Left lobe of liver (tissue), 2 donors: ENCODE measurements at places on chromosomes 2 and 18. TPM values are rescaled to one million over a fixed set of nuclear protein-coding genes. Genes with fewer than 3 reads are reported as not detected.
A peak's percentile ranks its signal among the peaks of the same experiment; 100 is the strongest.

GRCh38 chr2:127646487-127647241 is 711 bp downstream of the GPR17 start:
- DNase-seq: no peak

Gene IL1R1
- total RNA-seq: 39.0 TPM

Gene ALKAL2
- 2.5 TPM for total RNA-seq

DNA sequence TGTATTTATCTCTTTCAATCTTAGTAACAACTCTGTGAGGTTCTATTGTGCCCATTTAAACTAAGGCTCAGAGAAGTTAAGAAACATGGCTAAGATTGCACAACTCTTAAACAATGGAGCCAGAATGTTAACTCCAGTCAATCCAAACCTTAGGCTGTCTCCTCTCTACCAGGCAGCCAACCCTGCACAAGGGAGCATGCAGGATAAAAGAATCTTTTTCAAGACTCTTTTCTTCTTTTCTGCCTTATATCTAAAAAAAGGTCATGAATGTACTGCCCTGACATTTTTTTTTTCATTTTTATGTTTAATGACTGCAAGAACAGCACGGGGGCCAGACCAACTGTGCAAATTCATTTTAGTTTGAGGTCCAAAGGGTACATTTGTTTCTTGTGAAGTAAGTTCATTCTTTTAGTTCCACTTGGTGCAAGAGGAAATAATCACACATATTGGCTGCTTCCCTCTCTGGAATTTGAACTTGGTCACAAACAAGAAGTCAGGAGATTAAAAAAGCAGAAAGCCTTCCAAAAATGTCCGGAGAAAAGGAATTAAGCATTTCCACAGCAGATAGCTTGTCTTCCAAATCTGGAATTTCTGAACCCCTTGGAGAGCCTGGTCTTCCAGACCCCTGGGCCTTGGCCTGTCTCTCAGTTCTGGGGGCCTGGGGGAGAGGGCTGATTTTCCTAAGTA is 96.0 kb upstream of the RIOK3 start:
- DNase-seq: no peak

Gene FEV
- not detected for total RNA-seq

- DNase-seq: no peak
Observed at GRCh38 chr18:57727952-57728807, 74.9 kb downstream of the ATP8B1 start.

DNA sequence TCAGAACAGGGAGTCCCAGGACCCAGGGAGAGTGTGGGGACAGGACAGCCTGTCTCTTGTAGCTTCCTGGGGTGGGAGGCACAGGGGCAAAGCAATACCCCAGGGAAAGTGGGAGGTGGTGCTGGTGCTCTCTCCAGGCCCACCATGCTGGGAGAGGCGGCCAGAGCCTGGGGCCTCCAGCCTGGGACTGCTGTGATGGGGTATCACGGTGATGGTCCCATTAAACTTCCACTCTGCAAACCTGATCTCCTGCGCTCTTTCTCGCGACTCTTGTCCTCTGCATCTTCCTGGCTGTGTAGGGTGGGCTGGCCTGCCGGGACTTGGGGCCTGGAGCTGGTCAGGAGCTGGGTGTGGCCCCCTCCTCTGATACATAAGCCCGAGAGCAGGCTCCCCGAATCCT is 8.0 kb upstream of the CAPN10 start:
- no peak for DNase-seq

Gene MBP
- 24.1 TPM for total RNA-seq

Gene STK39
- total RNA-seq: 0.50 TPM

- DNase-seq: no peak
Observed at GRCh38 chr2:206083602-206084438, 2.2 kb downstream of the INO80D start.

GRCh38 chr2:41694536-41695049 is 353.2 kb upstream of the PKDCC start:
- DNase-seq: no peak

DNA sequence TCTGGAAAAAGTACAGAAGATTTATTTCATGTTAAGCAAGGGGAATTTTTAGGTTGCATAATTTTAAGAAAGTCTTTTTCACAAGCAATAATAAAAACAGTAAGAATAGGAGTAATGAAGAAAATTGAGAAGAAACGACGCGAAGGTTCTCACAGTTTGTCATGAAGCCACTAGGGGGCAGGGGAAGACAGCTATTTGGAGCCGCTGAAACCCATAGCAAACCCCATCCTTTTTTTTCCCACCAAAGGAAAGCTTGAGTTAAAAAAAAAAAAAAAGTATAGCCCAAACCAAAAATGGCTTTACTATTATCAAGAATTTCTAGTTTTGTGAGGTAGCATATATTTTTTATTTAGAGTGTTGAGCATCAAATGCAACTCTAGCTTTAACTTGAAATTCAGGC is 300.9 kb downstream of the PHLPP1 start:
- DNase-seq: no peak

DNA sequence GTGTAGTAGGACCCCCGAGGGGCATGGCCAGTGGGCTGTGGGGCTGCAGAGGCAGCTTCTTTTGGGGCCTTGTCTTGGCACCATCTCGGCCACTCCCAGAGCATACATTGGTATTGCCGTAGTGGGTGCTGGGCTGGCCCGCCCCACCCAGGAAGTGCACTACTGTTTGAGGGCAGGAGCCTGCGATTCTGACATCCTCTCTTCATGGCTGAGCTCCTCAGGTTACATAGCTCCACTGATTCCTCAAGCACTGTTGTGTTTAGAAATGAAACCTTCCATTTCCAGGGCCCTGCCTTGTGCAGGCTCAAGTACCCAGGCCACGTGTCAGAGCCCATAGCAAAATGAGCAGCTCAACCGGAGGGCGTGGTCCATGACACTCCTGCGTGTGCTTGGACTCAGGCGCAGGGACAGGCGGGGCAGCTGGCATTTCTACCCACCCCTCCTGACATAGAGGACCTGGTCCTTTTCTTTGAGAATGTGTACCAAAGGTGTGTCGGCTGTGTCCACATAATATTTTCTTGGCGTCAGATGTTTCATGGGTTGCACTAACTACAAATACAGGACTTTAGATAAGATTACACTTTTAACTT is 67.9 kb downstream of the DGKD start:
- no peak for DNase-seq

DNA sequence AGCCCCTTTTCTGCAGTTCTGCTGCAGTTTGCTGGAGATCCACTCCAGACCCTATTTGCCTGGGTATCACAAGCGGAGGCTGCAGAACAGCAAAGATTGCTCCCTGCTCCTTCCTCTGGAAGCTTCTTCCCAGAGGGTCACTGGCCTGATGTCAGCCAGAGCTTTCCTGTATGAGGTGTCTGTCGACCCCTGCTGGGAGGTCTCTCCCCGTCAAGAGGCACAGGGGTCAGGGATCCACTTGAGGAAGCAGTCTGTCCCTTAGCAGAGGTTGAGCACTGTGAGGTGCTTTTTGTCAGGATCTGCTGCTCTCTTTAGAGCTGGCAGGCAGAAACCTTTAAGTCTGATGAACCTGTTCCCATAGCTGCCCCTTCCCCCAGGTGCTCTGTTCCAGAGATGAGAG is 42.0 kb upstream of the MYL1 start:
- no peak for DNase-seq

- no peak for DNase-seq
Observed at GRCh38 chr2:217643789-217644301, 358.9 kb downstream of the TNS1 start.

- peak; percentile 55 for DNase-seq
Observed at GRCh38 chr2:240567137-240567871, 980 bp upstream of the RNPEPL1 start.

Gene GREB1
- 22.4 TPM for total RNA-seq

DNA sequence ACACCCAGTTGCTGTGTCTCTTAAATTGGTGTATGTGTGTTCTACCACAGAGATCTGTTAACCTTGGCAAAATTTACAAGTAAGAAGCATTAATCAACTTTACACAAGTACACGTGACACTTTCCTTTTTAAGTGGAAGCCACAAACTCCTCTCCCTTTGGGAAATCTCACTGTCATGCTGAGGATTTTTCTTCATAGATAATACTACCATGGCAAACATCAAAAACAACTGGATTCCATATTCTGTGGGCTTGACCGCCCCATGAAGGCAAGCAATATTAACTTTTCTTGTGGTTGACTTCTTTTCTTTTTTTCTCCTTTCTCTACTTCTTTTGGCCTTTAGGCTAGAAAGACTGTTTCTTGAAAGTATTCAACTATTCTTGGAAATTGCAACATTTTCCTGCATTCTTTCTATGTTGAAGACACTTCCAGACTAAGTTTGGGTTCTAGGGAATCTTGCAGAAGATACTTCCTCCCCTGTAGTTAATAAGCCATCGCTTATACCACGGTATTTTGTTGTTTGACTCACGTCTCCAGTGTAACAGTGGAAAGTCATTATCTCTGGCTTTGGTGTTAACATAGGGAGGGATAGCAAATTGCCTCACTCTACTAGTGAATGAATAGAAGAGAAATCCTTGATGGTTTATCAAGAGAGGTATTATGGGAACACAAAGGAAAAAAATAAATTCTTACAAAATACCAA is 79.5 kb downstream of the SLC8A1 start:
- no peak for DNase-seq

GRCh38 chr2:36329746-36330472 is 25.7 kb upstream of the CRIM1 start:
- DNase-seq: no peak

- DNase-seq: no peak
Observed at GRCh38 chr2:239049421-239050251, 201.8 kb downstream of the TWIST2 start.

Gene SP9
- not detected for total RNA-seq

DNA sequence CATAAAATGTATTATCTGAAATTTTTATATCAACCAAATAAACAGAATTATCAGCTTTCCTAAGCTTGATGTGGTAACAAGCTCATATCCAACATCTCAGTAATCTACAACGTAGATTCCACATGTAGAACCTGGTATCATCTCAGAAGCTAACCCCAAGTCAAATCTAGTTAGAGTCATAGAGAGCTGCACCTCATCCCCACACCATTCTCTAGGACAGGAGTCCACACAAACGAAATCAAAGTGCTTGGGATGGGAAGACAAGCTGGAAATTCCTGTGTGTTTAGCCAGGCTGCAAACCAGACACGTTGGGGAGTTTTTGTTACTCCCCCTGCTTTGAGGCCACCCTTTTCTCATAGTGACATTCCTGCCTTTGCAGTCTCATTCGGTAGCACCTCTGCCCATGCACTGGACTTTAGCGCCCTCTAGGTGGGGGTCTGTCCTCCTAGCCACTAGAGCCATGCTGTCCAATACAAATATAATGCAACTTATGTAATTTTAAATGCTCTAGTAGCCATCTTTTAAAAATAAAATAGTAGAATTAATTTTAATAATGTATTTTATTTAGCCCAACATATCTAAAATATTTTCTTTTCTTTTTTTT is 28.1 kb upstream of the SATB2 start:
- peak; percentile 69 for DNase-seq

- DNase-seq: no peak
Observed at GRCh38 chr18:11577271-11578112, 31.9 kb upstream of the SLC35G4 start.

- DNase-seq: no peak
Observed at GRCh38 chr2:12050396-12050795, 304.0 kb downstream of the LPIN1 start.

- no peak for DNase-seq
Observed at GRCh38 chr18:984004-984403, 79.3 kb downstream of the ADCYAP1 start.

Gene SIX3
- total RNA-seq: not detected

Gene RNU2-63P
- 1.7 TPM for total RNA-seq

DNA sequence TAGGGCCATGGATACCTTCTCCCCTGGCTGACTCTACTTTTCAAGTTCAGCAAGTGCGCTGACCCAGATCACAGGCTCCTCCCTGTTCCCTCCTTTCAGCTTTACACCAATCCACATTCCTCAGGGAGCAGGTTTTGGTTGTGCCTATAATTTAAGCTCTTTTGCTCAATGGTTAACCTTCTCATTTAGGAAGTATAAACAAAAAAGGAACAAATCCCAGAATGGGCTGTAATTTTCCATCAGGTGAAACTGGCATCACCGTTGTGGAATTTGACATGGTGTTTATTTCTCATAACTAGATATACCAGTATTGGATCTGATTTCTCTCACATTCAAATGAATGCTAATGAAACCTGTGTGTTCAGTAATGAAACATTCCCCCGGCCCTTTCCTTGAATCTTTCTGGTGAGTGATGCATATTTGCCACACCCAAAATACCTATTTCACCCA is 13.6 kb downstream of the STRN start:
- no peak for DNase-seq

Gene CSRNP3
- total RNA-seq: 2.6 TPM

DNA sequence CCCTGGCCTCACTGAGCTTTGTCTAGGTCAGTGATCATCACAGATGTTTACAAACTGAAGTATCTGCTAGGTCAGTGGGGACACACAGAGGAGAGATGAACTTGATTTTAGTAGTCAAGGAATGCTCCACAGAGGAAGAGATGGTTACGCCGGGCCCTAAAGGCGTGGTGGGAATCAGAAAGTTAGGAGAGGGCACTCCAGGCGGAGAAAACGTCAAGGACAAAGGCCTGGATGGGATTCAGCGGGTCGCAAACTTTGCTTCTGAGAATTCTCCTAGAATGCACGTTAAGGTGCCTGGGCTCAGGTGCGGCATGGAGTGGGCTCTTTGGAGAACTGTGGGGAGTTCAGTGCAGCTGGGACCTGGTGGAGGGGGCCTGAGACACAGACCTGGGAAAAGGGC is 78.8 kb downstream of the TMEM17 start:
- DNase-seq: no peak

GRCh38 chr18:45361125-45361851 is 254.0 kb upstream of the SLC14A2 start:
- DNase-seq: no peak

Gene HOXD13
- total RNA-seq: not detected

GRCh38 chr2:54176577-54176976 is 61.2 kb downstream of the ACYP2 start:
- no peak for DNase-seq

GRCh38 chr2:8518979-8519668 is 162.7 kb upstream of the ID2 start:
- no peak for DNase-seq

- DNase-seq: no peak
Observed at GRCh38 chr2:37795938-37796337, 124.5 kb upstream of the CDC42EP3 start.

Gene DPYSL5
- not detected for total RNA-seq

DNA sequence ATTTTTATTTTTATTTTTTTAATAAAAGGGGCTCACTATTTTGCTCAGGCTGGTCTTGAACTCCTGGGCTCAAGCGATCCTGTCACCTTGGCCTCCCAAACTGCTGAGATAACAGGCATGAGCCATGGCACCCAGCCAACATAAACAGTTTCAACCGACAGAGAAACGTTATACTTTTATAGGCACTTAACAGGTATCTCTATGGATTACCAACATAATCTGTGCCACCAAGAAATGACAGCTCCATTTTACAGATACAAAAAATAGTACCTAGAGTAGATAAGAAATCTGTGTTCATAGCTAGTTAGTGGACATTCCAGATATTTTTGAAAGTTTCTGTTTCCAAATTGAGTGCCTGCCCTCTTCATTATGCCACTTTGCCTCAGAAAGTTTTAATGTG is 1316.7 kb downstream of the LRP1B start:
- no peak for DNase-seq

Gene CHST9
- total RNA-seq: 3.1 TPM
